Spinal cord (tissue), 10 donors: ENCODE measurements at places on chromosomes 12 and 14. TPM values are rescaled to one million over a fixed set of nuclear protein-coding genes. Genes with fewer than 3 reads are reported as not detected.

MFAP5 gene
- 79.8 TPM for total RNA-seq

RBM19 gene
- 24.9 TPM for total RNA-seq

PIANP gene
- total RNA-seq: 2.0 TPM

OAS1 gene
- total RNA-seq: 14.5 TPM

DNA sequence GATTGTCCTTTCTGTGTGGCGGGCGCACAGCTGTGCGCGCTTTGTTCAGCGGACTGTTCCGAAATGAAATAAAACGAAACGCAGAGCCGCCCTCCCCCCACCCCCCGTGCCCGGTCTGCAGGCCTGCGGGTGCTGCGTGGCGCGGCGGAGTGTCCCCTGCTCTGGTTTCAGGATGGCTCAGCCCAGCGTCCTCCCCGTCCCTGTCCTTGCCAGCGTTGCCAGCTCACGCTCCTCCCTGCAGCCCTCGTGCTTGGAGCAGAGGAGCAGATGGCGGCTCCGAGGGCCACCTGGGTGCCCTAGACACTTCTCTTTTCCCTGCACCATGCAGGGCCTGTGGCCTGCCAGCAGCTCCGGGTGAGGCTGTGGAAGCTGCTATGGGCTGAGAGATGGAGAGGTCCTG lies 17.5 kb upstream of the BEGAIN start:
- DNase-seq: peak; percentile 13
- no peak overlapping the region for H3K4me3 ChIP-seq
- no peaks in the 10 kb centered on the region for H3K27me3 ChIP-seq
- no peak overlapping the region for H3K27ac ChIP-seq
- no peaks in the 10 kb centered on the region for H3K36me3 ChIP-seq

GRCh38 chr12:120766566-120766965 lies 40.9 kb downstream of the ACADS start:
- H3K27ac ChIP-seq: no peak overlapping the region
- no peak for DNase-seq
- H3K4me1 ChIP-seq: peaks cover 14% of the 10 kb centered on the region

DNA sequence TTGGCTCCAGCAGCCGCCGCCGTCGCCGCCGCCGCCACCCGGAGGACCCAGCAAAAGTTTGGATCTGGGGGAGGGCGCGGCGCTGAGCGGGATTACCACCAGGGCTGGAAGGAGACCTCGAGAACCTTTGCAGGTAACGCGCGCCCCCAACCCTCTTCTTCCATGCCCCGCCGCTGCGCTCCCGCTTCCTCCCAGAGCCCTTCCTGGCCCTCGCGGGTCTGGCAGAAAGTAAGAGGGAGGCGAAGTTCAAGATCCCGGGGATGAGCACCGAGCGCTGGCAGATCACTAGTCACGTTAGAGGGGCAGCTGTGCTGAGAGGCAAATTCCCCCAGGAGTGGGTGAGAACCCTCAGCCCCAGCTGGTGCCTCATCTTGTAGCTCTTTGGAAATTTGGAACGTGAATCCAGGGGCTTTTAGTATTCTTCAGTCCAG lies 3.9 kb downstream of the FLRT2 start:
- H3K4me1 ChIP-seq: peaks cover 38% of the 10 kb centered on the region
- H3K36me3 ChIP-seq: peaks cover 3% of the 10 kb centered on the region
- peak overlapping the region; percentile 82 for H3K27ac ChIP-seq
- H3K4me3 ChIP-seq: peak overlapping the region; percentile 66
- DNase-seq: peak; percentile 64

DNA sequence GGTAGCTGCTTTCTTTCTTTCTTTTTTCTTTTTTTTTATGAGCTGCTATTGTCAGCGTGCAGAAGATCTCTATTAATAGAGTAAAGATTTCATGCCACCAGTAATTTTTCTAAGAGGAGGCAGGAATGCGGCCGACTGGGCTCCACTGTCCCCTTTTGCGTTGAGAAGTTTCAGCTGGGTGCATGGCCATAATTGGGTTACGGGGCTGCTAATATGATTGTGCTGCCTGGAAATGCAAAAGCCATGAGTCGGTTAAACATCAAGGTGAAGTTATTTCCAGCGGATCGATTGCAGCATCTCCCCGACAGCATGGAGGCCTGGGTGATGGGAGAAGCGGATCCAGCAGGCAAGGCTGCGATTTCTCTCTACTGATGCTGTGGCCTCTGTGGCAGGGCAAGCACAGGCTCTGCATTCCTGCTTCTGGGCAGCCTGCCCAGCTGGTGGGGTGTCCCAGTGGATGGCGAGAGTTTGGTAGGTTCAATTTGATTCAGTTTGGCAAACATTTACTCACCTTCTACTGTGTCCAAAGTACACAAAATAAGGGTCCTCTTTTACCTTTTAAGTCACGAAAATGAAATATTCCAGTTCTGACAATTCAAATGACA lies 54.4 kb upstream of the PRMT8 start:
- no peak for DNase-seq
- peaks cover 5% of the 10 kb centered on the region for H3K4me1 ChIP-seq
- no peak overlapping the region for H3K4me3 ChIP-seq
- no peaks in the 10 kb centered on the region for H3K36me3 ChIP-seq

DNA sequence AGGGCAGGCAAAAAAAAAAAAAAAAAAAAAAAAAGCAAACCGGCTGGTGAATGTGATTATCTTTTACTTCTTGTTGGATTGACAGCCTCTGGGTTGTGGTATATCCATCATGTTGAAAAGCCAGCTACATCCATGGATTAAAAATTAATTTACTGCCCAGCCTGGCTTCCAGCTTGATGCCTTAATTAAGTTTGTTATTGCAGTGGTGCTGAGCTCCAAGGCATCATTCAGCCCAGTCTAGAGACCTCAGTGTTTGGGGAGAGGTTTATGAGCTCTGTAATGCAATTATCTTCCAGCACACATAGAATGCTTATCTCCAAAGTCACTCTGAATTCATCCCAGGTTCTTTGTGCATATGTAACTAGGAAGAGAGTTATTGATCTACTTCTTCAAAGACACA lies 114.8 kb downstream of the RIMBP2 start:
- H3K27ac ChIP-seq: no peak overlapping the region
- H3K4me1 ChIP-seq: no peaks in the 10 kb centered on the region
- no peak overlapping the region for H3K4me3 ChIP-seq
- no peaks in the 10 kb centered on the region for H3K36me3 ChIP-seq
- DNase-seq: no peak
- H3K27me3 ChIP-seq: no peaks in the 10 kb centered on the region

GRCh38 chr12:1925684-1926006 lies 7.2 kb upstream of the CACNA2D4 start:
- H3K27ac ChIP-seq: no peak overlapping the region
- no peak overlapping the region for H3K4me3 ChIP-seq
- no peaks in the 10 kb centered on the region for H3K36me3 ChIP-seq
- H3K4me1 ChIP-seq: peaks cover 17% of the 10 kb centered on the region
- no peak for DNase-seq
- peaks cover 4% of the 10 kb centered on the region for H3K27me3 ChIP-seq

GRCh38 chr12:109938947-109939346 lies 38.9 kb downstream of the TCHP start:
- no peak for DNase-seq
- H3K36me3 ChIP-seq: peaks cover 40% of the 10 kb centered on the region
- no peak overlapping the region for H3K4me3 ChIP-seq
- no peak overlapping the region for H3K27ac ChIP-seq
- no peaks in the 10 kb centered on the region for H3K4me1 ChIP-seq
- no peaks in the 10 kb centered on the region for H3K27me3 ChIP-seq

DNA sequence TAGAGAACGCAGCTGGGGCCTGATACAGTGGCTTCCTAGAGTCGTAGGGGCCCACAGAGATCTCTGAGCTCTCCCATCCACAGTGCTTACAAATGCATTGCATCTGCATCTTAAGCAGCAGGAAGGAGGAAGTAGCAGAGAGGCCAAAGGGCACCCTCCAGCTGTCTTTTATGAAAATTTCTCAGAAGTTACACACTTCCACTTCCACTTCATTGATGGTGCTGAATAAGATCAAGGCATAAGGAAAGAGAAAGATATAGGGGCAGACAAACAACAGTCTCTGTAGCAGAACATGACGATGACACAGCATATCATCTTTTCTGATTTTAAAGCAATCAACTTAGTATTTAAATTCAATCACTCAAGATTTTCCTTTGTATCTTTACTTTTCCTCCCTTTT lies 51.6 kb upstream of the ABCC9 start:
- H3K27me3 ChIP-seq: no peaks in the 10 kb centered on the region
- no peak overlapping the region for H3K27ac ChIP-seq
- no peaks in the 10 kb centered on the region for H3K36me3 ChIP-seq
- H3K4me1 ChIP-seq: no peaks in the 10 kb centered on the region
- no peak overlapping the region for H3K4me3 ChIP-seq

DNA sequence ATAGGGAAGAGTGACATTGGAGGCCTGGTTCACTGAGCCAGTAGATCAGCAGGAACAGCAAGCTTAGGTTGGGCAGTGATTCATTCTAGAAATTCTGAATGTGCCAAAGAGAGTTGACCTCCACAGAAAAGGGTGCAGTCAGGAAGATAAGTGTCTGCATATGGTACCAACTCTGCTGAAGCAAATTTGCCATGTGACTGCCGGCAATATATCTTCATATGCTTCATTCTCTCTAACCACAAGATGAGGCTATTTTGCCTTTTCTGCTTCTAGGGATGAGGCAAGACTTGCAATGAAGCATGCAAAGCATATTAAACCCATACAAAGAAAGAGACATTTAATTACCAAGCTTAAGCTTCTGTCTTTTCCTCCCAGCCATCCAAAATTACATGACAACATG lies 13.6 kb downstream of the CCDC198 start:
- H3K27me3 ChIP-seq: no peaks in the 10 kb centered on the region
- H3K4me1 ChIP-seq: no peaks in the 10 kb centered on the region
- no peak overlapping the region for H3K27ac ChIP-seq
- no peaks in the 10 kb centered on the region for H3K36me3 ChIP-seq
- no peak overlapping the region for H3K4me3 ChIP-seq
